ENCODE measurements at places on chromosomes 7 and 10.
A peak's percentile ranks its signal among the peaks of the same experiment; 100 is the strongest.

- DNase-seq, result no peak
Measured at GRCh38 chr7:112254156-112254555, 47.7 kb downstream of the ZNF277 start.

DNA sequence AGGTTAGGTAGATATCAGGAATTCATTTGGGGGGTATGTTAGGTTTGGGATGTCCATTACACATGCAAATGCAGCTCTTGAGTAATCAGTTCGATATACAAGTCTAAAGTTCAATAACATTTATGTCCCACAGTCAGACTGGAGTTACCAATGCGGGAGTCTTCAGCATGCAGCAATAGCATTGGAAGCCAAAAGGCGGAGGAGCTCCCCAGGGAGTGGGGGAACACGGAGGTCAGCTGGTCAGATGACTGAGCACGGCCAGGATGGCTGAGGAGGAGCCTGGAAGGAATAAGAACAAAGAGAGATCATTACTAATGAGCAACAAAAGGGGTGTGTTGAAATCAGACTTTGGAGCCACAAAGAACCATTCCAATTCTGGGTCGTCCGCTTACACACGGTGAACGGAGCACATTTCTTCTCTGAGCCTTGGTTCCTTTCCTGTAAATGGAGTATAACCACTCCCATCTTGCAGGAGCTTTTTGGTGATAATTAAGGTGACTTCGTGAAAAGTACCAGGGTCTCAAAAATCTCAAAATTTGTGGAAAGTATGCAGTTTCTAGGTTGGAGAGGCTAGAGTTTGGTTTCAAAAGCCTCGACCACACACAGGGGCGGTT is 478 bp upstream of the ZNF22 start:
- no peak for DNase-seq

GRCh38 chr10:110151971-110152370 is 55.4 kb upstream of the MXI1 start:
- DNase-seq, result no peak

- DNase-seq, result no peak
Measured at GRCh38 chr10:16698461-16698860, 118.8 kb downstream of the RSU1 start.

DNA sequence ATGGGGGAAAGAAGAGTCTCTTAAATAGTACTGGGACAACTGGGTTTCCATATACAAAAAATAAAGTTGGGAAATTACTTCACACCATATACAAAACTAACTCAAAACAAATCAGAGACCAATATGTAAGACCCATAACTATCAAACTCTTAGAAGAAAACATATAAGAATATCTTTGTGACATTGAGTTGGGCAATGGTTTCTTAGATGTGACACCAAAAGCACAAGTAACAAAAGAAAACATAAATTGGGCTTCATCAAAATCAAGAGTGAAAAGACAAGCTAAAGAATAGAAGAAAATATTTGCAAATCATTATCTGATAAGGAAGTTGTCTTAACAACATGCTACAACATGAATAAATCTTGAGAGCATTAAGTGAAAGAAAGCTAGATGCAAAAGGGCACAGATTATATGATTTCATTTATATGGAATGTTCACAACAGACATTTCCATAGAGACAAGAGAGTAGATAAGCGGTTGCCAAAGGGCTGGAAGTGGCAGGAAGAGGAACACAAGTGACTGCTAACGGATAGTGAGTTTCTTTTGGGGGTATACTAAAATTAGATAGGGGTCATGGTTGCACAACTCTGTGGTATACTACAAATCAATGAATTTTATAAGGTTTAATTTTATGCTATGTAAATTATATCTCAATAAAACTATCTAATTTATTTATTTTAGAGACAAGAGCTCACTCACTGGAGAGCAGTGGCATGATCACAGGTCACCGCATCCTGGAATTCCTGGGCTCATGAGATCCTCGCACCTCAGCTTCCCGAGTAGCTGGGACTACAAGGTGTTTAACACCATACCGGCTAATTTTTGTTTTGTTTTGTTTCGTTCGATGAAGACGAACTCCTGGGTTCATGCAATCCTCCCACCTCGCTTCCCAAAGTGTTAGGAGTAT is 35.4 kb downstream of the JMJD1C start:
- DNase-seq, result no peak

GRCh38 chr7:66267249-66267648 is 62.1 kb downstream of the TPST1 start:
- no peak for DNase-seq

DNA sequence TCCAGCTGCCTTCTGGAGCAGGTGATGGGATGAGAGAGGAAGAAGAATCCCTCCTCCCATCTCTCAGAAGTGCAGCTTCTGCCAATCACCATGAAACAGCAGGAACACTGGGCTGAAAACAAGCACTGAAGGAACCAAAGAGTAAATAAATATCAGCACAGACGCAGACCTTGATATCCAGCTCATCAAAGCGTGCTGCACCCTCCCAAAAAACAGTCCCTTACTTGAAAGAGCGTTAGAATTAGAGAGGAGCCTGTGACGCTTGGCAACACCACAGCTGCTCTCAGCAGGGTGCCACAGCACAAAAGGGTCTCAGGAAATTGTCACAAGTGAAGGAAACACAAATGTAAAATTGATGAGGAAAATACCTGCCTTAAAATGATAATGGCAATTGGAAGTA is 39.5 kb downstream of the KLF6 start:
- DNase-seq, result no peak

DNA sequence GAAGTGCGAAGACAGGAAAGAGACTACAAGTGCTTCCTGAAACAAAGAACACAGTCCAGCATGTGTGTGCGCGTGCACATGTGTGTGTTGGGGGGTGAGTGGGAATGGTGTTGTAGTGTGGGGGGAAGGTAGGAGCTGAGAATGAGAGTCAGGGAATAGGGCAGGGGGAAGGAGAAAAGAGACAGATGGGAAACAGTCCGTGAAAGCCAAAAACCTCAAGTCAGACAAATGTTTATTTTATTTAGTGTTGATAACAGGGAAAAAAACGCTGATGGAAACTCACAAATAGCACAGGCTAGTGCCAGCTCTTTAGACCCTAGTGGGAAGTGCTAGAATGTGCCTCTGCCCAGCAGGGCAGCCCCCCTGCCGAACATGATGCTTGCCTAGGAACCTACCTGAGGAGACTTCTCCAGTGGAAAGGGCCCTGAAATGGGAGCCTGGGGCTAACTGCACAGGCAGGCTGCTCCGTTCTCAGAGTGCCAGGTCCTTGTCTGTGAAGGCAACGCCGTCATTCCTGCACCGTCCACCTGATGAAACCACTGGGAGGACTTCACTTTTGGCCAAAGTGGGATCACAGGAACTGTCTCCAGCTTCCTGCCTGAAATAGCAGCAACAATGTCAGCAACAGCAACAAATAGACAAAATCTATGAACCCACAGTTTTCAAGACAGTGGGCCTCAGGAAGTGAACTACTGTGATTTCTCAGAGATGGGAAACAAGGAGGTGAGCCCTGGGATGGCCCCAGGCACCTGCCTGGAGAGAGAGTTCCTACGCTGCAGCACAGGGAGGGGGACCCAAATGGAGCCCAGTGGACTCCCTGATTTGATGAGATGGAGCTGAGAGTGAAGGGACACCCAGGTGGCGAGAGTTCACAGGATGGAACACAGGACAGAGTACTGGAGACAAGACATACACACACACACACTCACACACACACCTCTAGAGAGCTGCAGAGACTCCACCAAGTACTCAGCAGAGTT is 379.7 kb downstream of the RPS24 start:
- DNase-seq, result peak; percentile 36

DNA sequence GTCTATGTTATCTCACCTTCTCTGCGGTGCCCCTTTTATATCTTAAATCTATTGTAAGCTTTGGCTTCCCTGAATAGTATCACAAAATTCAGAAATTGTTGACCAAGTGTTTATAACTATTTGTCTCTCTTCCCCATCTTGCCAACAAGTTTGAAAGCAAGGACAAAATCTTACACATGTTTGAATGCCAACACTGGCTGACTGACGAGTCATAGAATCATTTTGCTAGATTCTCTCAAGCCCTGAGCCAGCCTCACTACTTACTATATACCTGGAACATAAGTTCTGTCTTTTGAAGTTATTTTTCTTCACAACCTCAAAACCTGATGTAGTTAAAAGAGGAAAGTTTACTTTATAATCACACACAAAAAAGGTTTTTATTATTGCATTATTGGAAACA is 700.7 kb downstream of the PHTF2 start:
- DNase-seq, result no peak

DNA sequence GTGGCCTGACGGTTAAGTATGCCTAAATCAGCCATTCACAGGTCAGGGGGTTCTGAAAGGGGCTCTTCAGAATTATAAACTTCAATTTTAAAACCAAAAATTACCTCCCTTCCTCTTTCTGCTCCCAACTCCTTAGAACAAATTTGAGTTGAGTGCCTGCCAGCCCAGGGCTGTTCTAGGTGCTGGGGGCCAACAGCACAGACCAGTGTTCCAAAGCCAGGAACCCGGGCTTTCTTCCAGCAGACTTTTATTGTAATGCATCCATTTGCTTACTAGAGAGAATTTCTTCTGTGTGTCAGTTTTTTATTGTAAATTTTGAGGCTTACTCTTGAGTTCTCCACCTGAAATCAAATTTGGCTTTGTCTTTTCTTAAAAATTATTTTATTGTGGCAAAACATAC is 238.5 kb downstream of the CACNB2 start:
- no peak for DNase-seq
